Mesenteric fat pad (tissue), 1 donor: ENCODE measurements at places on chromosomes 1 and 21.
A peak's percentile ranks its signal among the peaks of the same experiment; 100 is the strongest.

DNA sequence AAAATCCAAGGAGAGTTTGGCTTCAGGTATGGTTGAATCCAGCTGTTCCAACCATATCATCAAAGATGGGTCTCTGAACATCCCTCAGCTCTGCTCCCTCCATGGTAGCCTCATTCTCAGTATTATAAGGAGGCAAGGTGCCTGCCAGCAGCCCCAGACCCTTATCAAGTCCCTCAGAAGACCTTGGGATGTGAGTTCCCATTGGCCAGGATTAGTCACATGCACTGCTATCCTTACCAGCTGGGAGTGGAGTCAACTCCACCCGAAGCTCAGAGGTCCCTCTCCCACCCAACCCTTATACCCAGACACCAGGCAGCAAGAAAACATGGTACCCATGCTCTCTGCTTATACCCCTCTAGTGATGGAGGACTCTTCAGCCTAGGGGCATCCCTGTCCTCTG is 153.7 kb upstream of the ZBTB40 start:
- DNase-seq = peak; percentile 20

DNA sequence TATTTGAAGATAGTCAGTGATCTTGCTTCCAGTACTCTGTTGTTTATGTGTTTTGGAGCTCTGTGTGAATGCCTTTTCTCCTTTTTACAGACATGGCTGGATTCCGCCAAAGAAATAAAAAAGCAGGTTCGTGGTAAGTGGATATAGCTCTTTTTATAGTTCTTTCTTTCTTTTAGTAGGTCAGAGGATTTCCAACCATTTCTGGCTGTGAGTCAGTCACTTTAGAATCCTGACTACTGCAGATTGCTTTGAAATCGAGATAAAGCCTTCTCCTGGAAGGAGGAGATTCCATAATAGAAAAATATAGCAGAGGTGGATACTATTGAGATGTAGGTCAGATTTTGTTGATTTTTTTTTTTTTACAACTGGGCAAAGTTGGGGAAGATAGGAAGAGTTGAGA is 97.4 kb downstream of the EPB41 start:
- no peak for DNase-seq

- no peak for DNase-seq
Measured at GRCh38 chr1:13651279-13651678, 48.7 kb upstream of the PRDM2 start.

- DNase-seq = no peak
Measured at GRCh38 chr1:180933141-180933540, 20.4 kb downstream of the KIAA1614 start.

DNA sequence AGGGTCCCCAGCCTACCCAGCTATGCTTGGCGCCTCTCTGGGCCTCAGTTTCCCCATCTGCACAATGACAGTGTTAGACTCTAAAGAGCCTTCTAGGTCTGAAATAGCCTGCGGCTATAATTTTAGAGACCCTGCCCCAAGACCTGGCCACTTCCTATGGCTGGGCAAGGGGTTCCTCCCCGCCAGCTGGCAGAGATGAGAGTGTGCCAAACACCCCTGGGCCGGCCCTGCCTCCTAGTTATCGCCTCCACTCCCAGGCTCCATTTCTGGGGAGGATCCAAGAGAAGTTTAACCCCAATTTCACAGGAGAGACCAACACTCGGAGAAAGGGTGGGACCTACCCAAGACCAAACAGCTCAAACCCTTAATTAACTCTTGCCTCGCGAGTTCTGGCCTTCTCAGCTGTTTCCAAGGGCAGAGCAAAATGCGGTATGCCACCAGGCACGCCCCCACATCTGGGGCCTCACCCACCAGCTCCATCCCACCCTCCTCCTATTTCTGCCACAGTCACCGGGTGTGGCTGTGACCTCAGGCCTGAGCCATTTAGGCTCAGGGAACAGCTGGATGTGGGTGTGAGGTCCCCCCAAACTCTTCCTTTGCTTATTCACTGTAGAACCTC is 35.7 kb downstream of the TTC39A start:
- peak; percentile 45 for DNase-seq

DNA sequence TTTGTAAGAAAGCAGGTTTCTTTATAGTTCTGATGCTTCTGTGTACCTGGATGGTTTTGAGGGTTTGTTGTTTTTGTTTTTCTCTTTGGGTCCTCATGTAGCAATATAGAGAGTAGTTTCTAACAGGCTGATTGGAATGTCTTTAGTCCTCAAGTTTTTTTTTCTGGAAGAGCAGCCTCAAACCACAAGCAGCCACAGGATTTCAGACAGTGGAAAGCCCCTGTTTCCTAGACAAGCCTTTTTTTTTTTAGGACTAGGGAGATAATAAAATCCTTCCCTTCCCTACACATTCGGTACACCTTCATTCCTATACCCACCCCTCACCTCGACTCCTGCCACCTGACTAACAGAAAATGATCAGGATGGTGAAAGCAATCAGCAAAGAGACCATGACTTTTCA is 47.6 kb downstream of the ACP6 start:
- DNase-seq = no peak

- no peak for DNase-seq
Measured at GRCh38 chr1:106621853-106622252, 434.6 kb upstream of the PRMT6 start.

- DNase-seq = no peak
Measured at GRCh38 chr1:10541286-10541685, 66.5 kb downstream of the PEX14 start.

- DNase-seq = no peak
Measured at GRCh38 chr1:107262467-107263286, 121.8 kb downstream of the NTNG1 start.

DNA sequence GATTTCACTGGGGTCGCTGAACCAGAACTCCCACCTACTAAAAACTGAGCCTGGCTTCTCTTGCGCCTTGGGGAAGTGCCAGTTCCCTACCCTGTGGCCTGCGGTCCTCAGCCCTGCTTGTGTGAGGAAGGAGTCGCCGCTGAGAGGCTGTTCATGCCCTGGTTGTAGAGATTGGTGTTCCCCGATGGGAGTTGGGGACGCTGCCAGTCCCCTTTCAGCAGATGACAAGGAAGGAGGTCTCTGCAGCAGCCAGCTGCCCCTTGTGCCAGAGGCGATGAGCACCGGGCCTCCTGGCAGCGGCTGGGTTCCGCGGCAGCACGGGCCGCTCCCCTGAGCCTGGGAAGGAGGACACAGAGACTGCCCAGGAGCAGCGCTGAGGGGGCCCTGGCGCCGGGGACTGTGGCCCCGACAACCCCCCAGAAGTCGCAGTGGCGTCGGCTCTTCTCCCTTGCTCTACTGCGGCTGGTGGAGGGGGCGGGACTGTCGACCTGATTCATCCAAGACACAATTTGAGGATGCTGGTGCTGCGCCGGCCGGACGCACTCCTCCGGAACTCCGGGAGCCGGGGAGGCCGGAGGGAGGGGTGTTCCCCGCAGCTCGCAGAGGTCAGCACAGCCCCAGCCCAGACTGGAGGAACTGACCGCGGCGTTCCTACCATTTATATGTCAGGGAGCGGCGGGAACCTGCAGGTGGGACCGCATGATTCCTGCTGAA is 12.0 kb upstream of the ADORA3 start:
- no peak for DNase-seq

GRCh38 chr1:224615861-224616755 is at the start of gene CNIH3:
TSS of gene CNIH3 (plus strand) at chr1:224616317. CDS start at chr1:224617175, 858 bp downstream.
- DNase-seq = no peak

- DNase-seq = no peak
Measured at GRCh38 chr1:149995927-149996326, 14.6 kb downstream of the OTUD7B start.

DNA sequence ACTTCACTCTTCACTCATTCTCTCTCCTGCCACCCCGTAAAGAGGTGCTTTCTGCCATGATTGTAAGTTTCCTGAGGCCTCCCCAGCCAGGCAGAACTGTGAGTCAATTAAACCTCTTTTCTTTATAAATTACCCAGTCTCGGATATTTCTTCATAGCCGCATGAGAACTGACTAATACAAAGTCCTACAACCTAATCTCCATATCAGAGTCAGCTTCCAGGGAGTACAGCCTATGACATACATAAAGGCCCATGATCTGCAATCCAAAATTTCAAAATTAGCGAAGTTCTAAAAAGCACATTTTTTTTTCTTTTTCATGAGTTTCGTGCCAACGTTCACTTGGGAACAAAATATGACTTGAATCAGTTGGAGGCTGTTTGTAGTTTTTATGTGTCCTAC is 256.9 kb upstream of the DUSP10 start:
- no peak for DNase-seq

DNA sequence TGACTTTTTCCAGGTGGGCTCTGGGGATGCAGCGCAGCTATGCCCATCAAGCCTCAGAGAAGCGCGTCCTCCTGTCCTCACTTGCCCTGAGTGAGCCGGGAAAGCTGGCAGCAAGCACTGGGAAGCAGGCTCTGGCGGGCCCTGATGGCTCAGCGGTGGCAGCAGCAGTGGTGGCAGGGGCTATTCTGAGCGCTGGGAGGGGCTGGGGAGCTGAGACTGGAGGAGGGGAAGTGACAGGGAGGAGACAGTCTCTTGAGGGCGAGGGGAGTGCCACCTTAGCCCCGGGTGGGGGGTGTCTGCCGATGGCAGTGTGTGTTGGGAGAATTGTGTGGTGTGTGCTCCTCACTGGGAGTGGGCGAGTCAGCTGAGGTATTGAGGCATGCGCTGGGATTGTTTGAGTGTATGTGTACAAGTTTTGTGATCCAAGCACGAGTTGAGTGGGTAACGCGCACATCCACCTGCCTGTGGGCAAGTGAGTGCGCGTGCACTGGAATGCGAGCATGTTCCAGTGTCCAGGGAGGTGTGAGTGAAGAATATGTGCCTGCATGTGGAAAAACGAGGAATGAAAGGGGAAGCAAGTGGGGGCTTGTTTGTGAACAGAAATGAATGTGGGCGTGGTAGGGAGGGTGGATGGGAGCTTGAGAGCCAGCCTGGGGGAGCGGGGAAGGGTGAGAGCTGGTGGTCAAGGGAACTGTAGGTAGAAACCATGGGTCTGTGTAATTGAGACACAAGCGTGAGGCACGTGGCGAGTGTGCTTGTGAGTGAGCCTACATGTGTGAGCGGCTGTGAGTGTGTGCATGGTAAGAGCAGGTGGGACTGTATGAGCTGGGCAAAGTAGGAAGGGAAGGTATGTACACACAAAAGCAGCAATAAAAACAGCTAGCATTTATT is 2.9 kb upstream of the FOXO6 start:
- peak; percentile 79 for DNase-seq

GRCh38 chr21:46570119-46570518 is 34.8 kb downstream of the S100B start:
- no peak for DNase-seq

GRCh38 chr1:241947354-241947753 is 10.2 kb upstream of the BECN2 start:
- DNase-seq = no peak

GRCh38 chr1:53412285-53413174 is 46.7 kb upstream of the DMRTB1 start:
- DNase-seq = no peak

DNA sequence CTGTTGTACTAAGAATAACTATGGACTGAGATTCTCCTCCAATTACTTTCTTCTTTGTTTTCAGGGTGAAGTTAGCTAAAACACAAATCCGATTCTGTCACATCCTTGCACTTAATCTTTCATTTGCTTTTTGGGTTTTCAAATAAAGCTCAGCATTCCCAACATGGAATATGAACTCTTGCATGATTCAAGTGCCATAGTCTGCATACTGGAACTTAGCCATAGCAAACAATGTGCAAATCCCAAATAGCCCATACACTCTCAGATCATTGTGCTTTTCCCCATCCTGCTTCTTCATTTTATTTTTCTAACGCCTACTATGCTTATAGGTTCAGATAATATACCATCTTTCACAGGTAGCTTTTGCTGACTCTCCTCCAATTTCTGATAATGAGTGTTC is 455.8 kb upstream of the PRMT6 start:
- no peak for DNase-seq

DNA sequence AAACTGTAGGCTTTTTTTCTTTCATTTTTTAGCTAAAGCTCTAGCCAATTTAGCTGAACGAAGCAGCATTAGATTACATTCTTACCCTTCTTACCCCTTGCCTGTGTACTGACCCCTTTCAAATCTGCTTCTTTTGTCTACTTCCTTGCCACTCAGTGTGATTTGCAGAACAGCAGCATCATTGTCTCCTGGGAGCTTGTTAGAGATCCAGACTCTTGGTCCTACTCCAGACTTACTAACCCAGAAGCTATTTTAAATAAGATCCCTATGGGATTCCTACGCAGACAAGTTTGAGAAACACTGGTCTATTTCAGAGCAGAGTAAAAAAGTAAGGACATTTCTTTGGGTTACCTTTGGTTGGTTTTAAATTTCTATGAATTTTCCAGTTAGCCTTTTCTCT is 13.8 kb downstream of the LRRC39 start:
- no peak for DNase-seq

GRCh38 chr1:192620071-192620635 is 15.8 kb upstream of the RGS13 start:
- DNase-seq = no peak

- peak; percentile 87 for DNase-seq
Measured at GRCh38 chr1:227947676-227948492, at the start of gene WNT9A. TSS of gene WNT9A (minus strand) at chr1:227947932. CDS start at chr1:227947887, 45 bp downstream.

DNA sequence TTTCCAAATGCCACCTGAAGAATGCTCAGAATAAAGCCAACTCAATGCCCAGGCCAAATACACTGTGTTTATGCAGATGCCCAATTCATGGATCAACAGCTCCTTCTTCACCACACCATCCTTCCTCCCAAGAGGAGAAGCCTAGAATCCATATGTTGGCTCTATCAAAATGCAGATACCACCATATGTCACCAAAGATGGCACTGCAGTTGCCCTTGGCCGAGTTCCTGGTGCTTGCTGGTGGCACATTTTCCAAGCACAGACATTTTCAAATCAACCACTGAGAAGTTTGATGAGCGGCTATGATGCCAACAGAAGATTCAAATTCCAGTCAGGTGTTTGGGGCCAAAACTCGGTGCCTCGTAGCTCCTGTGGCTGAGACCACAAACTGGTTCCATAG is 430.3 kb downstream of the AJAP1 start:
- DNase-seq = no peak

GRCh38 chr1:165853528-165854075 is 26.2 kb downstream of the UCK2 start:
- no peak for DNase-seq

DNA sequence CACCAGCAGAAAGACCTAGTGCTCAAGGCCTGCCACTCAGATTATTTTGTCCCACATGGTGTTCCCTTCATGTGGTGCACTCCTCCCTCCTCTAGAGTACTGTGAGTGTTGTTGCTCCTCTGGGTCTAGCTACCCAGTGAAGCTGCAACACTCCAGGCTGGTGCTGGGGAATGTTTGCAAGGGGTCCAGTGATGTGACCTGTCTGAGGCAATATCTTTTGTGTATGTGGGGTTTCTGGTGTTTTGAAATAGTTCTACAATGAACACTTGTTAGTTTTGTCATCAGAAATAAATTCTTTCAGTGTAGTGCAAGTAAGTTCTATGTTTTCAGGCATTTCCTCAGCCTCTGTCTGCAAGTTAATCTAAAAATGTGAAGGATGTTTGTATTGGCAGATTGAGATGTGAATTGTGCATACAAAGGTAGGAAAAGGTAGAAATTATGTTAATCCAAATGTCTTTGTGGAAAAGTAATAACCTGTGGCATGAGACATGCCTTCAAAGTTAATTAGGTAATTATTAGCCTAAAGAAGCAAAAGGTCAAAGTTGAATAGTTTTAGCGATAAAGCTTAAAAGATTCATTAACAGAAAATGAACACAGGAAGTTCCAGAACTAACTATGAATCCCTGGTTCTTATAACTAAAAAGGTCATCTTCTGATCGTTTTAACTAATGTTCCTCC is 616.8 kb downstream of the LTN1 start:
- no peak for DNase-seq
